HT1080 (cell line): ENCODE measurements at places on chromosomes 5 and 9.

GRCh38 chr9:6876195-6876894 lies 118.6 kb downstream of the KDM4C start:
- DNase-seq: no peak

GRCh38 chr9:37944671-37945481 lies 40.9 kb upstream of the SLC25A51 start:
- peak; percentile 78 for DNase-seq

- peak; percentile 71 for DNase-seq
Measured at GRCh38 chr9:88076286-88077070, 61.8 kb downstream of the SPATA31C2 start.

DNA sequence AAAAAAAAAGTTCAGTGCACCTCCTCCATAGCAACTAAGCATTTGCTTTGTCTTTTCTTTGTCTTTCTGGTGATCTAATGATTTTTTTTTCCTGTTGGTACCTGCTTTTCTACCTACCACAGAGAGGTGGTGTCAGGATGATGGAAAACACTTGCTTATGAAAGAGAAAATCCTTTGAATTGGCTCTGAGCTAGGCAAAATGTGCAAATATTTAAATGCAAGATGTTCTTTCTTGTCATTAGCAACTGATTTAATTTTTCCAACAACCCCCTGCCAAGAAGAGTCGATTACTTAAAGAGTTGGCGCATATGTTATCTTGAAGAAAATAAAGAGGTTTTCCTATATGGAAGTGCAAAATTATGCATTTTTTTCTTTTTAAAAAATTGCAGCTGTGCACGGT lies 37.7 kb downstream of the TNC start:
- no peak for DNase-seq

DNA sequence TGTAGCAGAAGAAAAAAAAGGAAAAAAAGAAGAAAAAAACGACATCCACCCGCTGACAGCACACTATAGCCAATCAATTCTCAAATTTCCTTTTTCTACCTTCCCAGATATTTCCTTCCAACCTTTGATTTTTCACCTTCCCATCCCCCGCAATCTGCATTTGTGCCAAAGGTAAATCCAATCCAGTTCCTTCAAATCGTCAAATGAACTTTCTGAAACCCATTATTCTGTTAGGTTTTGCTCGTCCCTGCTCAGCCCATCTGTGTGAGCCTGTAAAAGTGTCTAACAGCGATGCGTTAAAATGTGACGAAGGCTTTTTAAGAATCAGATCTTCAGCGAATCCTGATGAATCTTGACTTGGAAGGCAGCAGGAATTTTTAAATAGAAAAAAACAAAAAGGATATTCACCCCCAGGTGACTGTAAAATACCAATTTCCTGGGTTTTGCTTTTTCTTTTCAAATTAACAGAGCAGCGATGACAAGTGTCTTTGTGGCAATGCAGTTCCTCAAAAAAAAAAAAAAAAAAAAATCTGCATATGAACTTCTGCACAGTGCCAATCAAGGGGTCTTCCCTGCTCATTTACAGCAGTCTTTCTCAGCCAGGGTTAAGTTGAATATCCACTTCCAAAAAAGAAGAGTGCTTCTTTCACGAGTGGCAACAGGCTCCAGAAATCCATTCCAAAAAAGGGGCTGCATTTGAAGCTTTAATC lies 367 bp upstream of the SHC3 start:
- DNase-seq: no peak

GRCh38 chr9:26975728-26976707 lies 19.8 kb downstream of the IFT74 start:
- DNase-seq: peak; percentile 53

- DNase-seq: peak; percentile 76
Measured at GRCh38 chr9:115590011-115590410, 472.1 kb upstream of the TNC start.

DNA sequence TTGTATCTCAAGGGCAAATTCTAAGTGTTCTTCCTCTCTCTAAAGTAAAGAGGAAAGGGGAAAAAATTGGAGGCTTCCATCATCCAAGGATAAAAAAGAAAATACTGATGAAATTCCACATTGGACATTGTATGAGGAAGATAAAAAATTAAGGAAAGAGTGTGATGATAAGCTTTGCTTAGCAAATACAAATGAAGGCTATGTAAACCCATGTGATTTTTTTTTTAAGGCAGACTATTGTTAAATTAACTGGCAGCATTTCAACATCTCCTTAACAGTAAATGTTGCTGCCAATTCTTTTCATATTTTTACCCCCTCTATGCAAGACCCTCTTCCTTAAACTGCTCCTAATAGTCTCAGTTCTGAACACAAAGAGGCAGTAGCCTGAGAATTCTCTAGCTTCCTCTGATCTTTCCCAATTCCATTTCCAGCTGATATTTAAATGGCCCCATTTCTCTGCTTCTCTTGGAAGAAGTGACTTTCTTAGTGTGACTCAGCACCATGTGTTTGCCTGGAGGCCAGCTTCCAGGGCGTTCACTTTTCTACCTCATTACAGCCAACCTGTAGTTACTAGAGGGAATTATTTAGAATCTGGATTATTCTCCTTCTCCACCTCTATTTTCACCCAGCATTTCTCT lies 159.7 kb downstream of the TLE1 start:
- peak; percentile 65 for DNase-seq

DNA sequence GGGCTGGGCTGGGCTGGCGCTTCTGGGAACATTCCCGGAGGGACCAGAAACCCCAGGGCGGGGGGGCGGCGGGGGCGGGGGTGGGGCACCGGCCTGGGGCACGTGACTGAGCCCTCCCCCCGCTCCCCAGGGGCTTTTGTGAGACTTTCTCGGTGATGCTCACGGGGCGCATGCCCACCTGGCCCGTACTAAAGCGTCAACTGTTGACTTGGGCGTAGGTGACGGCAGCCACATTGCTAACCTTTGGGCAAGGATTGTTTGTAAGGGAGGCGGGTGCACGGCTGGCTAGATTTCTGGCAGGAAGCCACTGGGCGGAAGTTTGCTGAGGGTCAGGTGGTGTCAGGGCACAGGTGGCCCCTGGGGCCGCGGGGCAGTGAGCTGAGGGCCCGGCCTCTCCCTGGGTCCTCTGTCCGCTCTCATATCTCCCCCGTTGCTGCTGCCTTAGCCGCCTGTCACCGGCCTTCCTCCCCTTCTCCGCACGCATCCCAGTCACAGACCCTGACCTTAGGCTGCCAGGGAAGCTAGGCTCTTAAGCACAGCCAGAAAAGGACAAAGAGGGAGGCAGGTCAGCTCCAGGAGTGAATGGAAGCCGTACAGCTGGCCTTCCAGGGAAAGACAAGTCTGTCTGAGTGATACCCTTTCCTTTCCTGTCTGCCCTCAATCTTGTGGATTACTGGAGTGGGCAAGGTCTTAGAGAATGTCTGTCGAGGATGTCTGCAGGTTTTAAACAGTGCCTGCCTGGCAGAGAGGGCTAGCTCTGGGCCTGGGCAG lies 812 bp downstream of the CACFD1 start:
- no peak for DNase-seq

DNA sequence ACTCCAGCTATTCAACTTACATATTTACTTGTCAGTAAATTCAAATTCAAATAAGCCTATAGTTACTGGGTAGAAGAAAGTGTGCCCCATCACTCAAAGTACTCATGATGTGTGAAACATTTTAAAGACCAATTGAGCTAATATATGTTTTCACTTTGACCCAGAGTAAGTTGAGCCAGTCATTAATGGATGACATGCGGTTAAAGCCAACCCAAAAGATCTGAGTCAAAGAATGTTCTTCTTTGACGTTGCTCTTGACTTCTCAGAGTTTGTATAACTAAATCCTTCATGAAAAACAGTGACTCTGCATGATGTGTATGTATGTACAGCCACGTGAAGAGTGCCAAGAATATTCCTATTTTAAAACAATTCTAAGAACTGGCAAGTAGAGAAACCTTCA lies 237.4 kb downstream of the NR2F1-AS1 start:
- DNase-seq: no peak

DNA sequence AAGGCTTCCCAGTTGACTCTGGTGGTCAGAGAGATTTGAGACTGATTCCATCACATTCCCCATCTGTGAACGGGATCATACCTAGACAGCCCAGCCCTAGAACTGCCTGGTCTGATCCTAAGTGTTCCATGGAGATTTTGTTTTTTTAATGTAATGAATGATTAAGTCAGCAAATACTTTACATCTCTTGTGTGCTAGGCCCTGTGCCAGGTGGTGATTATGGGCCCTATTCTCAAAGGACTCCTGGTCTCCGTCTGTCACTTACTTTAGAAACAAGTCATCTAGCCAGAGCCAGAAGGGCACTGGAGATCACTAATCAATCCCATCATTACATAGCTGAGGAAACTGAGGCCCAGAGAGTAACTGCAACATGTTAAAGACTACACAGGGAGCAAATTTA lies 1.1 kb upstream of the GPX3 start:
- no peak for DNase-seq

DNA sequence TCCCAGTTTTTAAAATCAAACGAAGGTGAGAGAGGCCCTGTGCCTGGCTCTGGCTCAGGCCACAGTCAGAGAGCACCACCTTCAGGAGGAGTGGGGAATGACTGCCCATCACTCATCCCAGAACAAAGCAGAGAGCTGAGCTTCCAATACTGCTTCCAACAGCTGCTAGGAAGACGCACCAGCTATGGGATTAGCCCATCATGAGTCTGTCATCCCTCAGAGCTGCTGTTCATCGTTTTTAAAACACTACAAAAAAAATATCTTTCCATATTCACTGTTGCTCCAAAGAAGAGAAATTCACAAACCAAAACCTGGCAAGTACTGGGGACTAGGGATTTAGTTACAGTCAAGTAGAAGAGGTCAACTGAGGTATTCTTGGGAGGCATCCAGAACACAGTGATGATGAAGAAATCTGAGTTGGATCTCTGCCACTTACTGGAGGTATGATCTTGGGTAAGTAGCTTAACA lies 102.4 kb downstream of the CDK5RAP2 start:
- peak; percentile 71 for DNase-seq

DNA sequence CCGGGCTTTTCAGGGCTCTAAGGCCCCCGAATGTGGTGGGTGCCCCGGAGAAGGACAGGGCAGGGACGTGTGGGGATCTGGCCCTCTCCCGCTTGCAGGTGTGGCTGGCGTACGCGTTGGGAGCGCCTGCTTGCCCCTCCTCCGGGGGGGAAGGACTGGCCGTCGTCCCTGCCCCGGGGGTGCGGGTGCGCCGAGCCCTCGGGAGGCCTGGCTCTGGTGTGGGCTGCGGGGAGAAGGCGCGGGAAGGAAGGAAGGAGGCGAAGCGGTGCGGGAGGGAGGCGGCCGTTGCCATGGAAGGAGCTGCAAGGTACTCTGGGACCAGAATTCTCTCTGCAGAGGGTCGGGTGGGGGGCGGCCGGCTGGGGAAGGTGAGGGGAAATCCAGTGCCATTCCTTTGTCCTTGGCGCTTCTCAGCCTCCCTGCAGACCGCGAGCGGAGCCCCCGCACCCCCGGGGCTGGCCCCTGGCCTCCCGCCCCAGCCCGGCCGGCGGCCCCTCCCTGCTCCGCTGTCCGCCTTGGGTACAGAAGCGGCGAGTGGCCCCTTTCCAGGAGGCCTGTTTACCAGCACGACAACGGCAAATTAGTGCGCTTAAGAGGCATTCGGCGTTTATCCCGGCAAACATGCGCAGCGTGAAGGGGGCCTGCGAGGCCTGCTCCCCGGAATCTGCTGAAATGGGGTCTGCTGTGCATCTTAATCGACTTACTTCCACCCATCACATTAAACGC lies 67.1 kb upstream of the UNC5A start:
- DNase-seq: no peak

DNA sequence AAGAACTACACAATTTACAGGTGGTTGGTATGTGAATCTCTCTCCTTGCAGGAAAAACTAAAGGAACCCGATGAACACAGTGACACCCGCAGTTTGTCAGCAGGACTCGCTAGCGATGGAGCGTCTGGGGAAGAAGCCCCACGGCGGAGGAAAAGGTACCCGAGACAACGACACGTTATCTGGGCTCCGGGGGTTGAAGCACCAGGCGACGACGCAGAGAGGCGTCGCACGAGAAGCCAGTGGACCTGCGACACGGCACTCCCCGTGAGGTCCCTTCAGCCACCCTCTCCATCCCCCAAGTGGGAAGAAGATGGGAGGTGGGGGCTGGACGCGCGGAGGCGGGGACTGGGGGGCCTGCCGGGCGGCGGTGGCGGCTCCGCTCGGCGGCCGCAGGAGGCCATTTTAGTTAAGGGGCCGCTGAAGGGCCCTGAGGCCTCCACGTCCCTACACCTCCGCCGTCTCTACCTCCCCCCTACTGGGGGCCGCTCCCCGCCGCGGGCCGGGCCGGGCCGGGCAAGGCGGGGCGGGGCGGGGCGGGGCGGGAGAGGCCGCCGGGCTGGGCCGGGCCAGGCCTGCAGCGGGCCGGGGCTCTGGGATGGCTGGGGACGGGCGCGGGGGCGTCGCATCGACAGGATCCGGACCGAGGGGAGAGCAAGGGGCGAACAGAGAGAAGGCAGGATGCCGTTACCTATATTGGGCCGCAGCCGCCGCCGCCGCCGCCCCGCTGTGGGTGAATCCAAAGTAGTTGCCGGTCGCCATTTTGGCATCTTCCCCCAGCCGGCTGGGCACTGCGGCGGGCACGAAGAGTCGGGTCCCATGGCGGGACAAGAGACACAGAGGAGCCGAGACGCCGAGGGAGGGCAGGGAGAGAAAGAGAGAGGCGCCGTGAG lies 754 bp downstream of the ZFR start:
- peak; percentile 44 for DNase-seq
